Hepatocyte (in vitro differentiated cells): ENCODE measurements at places on chromosomes 7 and 10. TPM values are rescaled to one million over a fixed set of nuclear protein-coding genes. Genes with fewer than 3 reads are reported as not detected.

DNA sequence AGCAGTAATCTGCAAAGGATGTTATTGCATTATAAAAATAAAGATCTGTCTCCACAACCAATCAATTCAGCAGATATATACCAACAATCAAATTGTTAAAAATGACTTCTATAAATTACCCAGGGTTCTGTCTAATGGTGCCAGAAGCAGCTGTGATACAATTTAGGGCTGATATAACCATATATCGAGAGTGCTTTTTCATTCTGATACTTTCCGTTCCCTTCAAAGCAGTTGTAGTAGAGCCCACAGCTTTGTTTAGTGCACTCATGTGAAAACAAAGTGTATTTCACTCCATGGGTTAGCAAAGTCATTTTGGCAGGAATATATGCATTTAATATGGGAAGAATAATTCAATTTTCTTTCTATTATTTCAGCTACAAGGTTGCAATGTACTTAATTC is 83.1 kb upstream of the CHCHD3 start:
- no peak for DNase-seq
- peaks cover 5% of the 10 kb centered on the region for H3K27me3 ChIP-seq
- H3K27ac ChIP-seq: no peak overlapping the region
- H3K4me1 ChIP-seq: no peaks in the 10 kb centered on the region
- no peak overlapping the region for H3K4me3 ChIP-seq
- no peaks in the 10 kb centered on the region for H3K36me3 ChIP-seq

GRCh38 chr7:5634107-5634950 is 147.1 kb downstream of the RNF216 start:
- H3K36me3 ChIP-seq: no peaks in the 10 kb centered on the region
- peaks cover 32% of the 10 kb centered on the region for H3K4me1 ChIP-seq
- no peak overlapping the region for H3K4me3 ChIP-seq
- H3K27ac ChIP-seq: peak overlapping the region; percentile 64
- H3K27me3 ChIP-seq: no peaks in the 10 kb centered on the region

DNA sequence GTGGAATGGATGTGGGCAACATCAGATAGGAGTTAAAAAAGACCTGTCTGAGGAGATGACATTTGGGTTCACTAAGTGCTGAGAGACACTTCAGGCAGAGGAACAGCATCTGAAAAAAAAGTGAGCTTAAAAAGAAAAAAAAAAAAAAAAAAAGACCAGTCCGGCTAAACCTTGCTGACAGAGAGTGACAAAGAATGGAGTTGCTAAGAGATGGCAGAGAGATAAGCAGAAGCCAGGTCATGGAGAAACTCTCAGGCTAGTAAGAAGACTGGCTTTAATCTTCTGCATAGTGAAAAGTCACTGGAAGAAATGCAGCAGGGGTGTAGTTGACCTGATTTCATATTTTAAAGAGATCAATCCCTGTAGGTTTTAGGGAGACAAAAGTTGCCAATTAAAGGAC is 711.1 kb upstream of the SEMA3D start:
- no peak overlapping the region for H3K27ac ChIP-seq
- H3K4me1 ChIP-seq: no peaks in the 10 kb centered on the region
- no peaks in the 10 kb centered on the region for H3K36me3 ChIP-seq
- no peak overlapping the region for H3K4me3 ChIP-seq

GRCh38 chr10:114724716-114725106 is 66.6 kb upstream of the ABLIM1 start:
- H3K4me1 ChIP-seq: no peaks in the 10 kb centered on the region
- DNase-seq: no peak
- no peak overlapping the region for H3K4me3 ChIP-seq

GRCh38 chr7:150404172-150404804 is 25.2 kb downstream of the ZNF775 start:
- H3K4me3 ChIP-seq: peak overlapping the region; percentile 55
- no peaks in the 10 kb centered on the region for H3K27me3 ChIP-seq
- peak overlapping the region; percentile 96 for H3K27ac ChIP-seq
- H3K36me3 ChIP-seq: no peaks in the 10 kb centered on the region

The ZNF804B gene
- total RNA-seq: 0.08 TPM in 1 of 2 replicates, not detected in the other

DNA sequence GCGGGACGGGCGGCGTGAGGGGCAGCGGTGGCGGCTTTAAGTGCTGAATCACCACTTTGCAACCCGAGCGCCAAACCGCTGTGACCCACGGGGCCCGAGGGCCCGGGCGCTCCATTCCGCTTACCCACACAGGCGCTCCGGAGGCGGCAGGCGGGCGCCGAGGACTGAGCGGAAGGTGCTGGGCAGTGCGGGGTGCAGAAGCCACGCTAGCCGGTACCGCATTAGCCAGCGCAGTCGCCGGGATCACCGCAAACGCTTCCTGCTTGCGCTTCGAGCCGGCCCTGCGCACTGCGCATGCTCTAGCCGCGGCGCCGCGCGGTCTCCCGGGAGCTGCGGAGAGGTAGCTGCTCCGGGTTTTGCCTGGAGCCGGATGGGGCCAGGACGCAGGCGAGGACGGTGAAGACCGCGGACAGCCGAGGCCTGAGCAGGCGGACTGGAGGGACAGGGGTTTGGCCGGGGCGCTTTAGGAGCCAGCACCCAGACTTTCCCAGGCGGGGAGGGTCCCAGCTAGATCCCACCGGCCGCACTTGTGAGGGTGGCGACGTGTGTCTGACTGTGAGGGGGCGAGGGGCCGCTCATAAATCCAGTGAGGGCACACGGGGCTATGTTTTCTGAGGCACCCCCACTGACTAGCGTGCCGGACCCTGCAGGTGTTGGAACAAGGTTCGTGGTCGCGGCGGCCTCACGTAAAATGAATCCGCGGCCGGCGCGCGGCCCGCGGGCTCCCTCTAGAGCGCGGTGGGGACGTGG is at the start of gene IDE:
IDE (minus strand) TSS at position 296 of the 750 bp plus-strand sequence; CDS start at position 222, 74 bp downstream.
- H3K4me3 ChIP-seq: peak within 1 kb of the TSS; percentile 94
- H3K36me3 ChIP-seq: no peaks in the 10 kb centered on the region
- peaks cover 8% of the 10 kb centered on the region for H3K4me1 ChIP-seq
- H3K27me3 ChIP-seq: no peaks in the 10 kb centered on the region
- H3K27ac ChIP-seq: peak within 1 kb of the TSS; percentile 97

The SLC39A12 gene
- total RNA-seq: not detected in 2 replicates

The PRTFDC1 gene
- total RNA-seq: 14.7 and 14.8 TPM in 2 replicates

GRCh38 chr10:73182568-73182967 is 14.6 kb downstream of the FAM149B1 start:
- H3K27me3 ChIP-seq: no peaks in the 10 kb centered on the region
- no peaks in the 10 kb centered on the region for H3K36me3 ChIP-seq
- no peaks in the 10 kb centered on the region for H3K4me1 ChIP-seq
- H3K27ac ChIP-seq: peak overlapping the region; percentile 23

- DNase-seq: no peak
- no peak overlapping the region for H3K4me3 ChIP-seq
- no peaks in the 10 kb centered on the region for H3K27me3 ChIP-seq
- H3K4me1 ChIP-seq: peaks cover 5% of the 10 kb centered on the region
These were observed 212.3 kb downstream of the TCERG1L start for GRCh38 chr10:131099028-131099726.

The GCK gene
- 0.72 and 2.5 TPM in 2 replicates for total RNA-seq

The ANKRD61 gene
- total RNA-seq: not detected in 2 replicates

GRCh38 chr7:100008525-100008924 is 6.9 kb upstream of the ZKSCAN1 start:
- H3K36me3 ChIP-seq: no peaks in the 10 kb centered on the region
- H3K4me3 ChIP-seq: no peak overlapping the region
- H3K27ac ChIP-seq: peak overlapping the region; percentile 13
- peaks cover 13% of the 10 kb centered on the region for H3K4me1 ChIP-seq
- DNase-seq: peak; percentile 53

DNA sequence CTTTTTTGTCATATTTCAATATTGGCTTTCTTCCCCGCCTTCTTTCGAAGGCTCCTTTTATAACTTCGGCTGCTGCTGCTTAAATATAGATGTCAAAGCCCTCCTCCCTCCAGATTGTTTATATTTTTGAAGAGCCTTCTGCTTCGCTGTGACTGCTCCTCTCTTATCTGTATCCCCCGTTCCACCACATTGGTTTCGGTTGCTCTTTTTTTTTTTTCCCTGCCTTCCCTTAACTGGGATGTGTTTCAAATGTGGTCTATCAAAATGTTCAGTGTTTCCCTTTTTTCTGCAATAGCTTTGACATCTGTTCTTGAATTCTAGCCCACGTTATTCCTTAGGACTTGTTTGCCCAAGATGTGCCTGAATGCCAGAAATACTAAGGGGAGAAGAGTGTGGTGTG is 96.4 kb downstream of the CUX1 start:
- no peak overlapping the region for H3K4me3 ChIP-seq
- peaks cover 37% of the 10 kb centered on the region for H3K4me1 ChIP-seq
- DNase-seq: no peak
- H3K27ac ChIP-seq: peak overlapping the region; percentile 90

The BMPER gene
- total RNA-seq: 3.8 and 6.3 TPM in 2 replicates

The BEND7 gene
- 8.2 and 8.9 TPM in 2 replicates for total RNA-seq

DNA sequence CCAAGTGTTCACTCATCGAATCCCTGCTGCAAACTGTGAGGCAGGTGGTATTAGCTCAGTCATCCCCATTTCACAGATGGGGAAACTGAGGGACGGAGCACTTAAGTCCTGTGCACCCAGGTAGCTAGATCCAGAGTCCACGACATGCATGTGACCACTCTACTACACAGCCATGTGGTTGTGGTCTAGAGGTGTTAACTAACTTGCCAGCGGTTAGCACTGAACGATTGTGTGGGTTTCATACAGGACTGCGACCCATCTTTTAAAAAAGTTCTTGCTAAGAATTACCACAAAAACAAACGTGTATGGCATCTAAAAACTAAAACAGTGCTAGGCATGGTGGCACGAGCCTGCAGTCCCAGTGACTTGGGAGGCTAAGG is 16.1 kb upstream of the ABCC2 start:
- peaks cover 13% of the 10 kb centered on the region for H3K4me1 ChIP-seq
- H3K27ac ChIP-seq: no peak overlapping the region
- no peak for DNase-seq
- H3K4me3 ChIP-seq: no peak overlapping the region
